Activated CD8-positive, alpha-beta T cell treated with anti-CD3 and anti-CD28 coated beads for 36 hours (primary cell): ENCODE measurements at places on chromosomes 3 and 15. TPM values are rescaled to one million over a fixed set of nuclear protein-coding genes. Genes with fewer than 3 reads are reported as not detected.

CTNNB1 gene
- total RNA-seq, result 104 TPM

SPESP1 gene
- total RNA-seq, result 0.18 TPM

GADL1 gene
- total RNA-seq, result not detected

POPDC2 gene
- 1.3 TPM for total RNA-seq

PP2D1 gene
- total RNA-seq, result not detected

ANKRD63 gene
- total RNA-seq, result not detected

GABRR3 gene
- total RNA-seq, result not detected

GOLGA6L24 gene
- total RNA-seq, result not detected

DNA sequence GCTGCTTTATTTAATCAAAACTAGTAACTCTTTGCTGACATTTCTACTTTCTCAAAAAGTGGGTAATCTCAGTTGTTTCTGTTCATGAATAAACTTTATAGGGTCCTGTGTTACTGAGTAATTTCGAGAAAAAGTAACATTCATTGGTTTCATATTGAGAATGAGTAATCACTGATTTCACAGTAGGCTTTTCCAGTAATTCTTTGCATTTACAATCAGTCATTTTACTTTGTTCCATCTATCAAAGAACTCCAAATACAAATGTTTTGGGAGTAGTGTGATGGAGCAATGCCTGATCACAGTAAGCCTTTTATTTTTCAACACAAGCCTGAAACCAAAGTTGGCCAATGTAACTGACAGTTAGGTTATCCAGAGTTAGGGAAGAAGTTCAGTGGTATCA, 353.6 kb downstream of the ULK4 start:
- no peaks in the 10 kb centered on the region for H3K36me3 ChIP-seq
- no peak overlapping the region for H3K27ac ChIP-seq
- no peaks in the 10 kb centered on the region for H3K27me3 ChIP-seq
- peaks cover 10% of the 10 kb centered on the region for H3K4me1 ChIP-seq

DNA sequence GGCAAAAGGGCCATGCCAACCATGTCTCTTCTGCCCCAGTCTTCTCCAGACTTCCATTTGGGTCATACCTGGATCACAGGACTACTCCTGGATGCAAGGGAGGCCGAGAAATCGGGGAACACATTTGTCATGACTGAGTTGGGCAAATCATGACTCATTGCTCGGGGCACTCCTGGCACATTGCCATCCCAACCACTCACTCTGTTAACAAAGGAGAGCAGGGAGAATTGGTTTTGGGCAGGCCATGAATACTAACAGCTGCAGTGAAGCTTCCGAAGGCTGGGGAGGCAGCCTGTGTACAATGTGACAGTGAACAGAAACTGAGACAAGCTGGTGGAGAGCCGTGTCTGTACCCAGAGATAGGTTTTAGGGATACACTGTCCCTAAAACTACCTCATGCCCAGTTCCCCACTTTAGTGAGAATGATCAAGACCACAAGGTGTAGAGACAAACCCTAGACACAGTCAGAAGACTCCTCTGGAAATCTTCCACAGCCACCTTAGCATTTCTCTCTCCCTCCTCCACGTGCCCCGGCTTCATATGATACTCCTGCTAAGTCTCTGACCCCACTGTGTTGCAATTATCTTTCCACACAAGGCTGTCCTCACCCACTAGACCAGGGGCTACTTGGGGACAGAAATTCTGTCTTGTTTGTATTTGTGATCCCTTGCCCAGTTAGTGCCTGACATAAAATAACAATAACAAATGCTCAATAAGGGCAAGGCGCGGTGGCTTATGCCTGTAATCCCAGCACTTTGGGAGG, 10.5 kb upstream of the BUB1B start:
- H3K27ac ChIP-seq, result no peak overlapping the region
- no peaks in the 10 kb centered on the region for H3K27me3 ChIP-seq
- H3K4me3 ChIP-seq, result no peak overlapping the region
- no peaks in the 10 kb centered on the region for H3K4me1 ChIP-seq
- H3K36me3 ChIP-seq, result no peaks in the 10 kb centered on the region

- no peak for DNase-seq
- H3K4me3 ChIP-seq, result no peak overlapping the region
- peak overlapping the region; percentile 79 for H3K27ac ChIP-seq
- H3K4me1 ChIP-seq, result peaks cover 71% of the 10 kb centered on the region
These were observed 19.5 kb downstream of the RYK start for GRCh38 chr3:134231131-134231530.

GRCh38 chr3:132966374-132966773, 71.8 kb upstream of the TMEM108 start:
- no peak overlapping the region for H3K27ac ChIP-seq
- no peaks in the 10 kb centered on the region for H3K27me3 ChIP-seq
- DNase-seq, result no peak
- no peaks in the 10 kb centered on the region for H3K4me1 ChIP-seq
- H3K4me3 ChIP-seq, result no peak overlapping the region

- H3K27ac ChIP-seq, result no peak overlapping the region
- H3K27me3 ChIP-seq, result no peaks in the 10 kb centered on the region
- H3K4me3 ChIP-seq, result no peak overlapping the region
- H3K36me3 ChIP-seq, result no peaks in the 10 kb centered on the region
These were observed 635.1 kb upstream of the AGTR1 start for GRCh38 chr3:148062590-148062989.

DNA sequence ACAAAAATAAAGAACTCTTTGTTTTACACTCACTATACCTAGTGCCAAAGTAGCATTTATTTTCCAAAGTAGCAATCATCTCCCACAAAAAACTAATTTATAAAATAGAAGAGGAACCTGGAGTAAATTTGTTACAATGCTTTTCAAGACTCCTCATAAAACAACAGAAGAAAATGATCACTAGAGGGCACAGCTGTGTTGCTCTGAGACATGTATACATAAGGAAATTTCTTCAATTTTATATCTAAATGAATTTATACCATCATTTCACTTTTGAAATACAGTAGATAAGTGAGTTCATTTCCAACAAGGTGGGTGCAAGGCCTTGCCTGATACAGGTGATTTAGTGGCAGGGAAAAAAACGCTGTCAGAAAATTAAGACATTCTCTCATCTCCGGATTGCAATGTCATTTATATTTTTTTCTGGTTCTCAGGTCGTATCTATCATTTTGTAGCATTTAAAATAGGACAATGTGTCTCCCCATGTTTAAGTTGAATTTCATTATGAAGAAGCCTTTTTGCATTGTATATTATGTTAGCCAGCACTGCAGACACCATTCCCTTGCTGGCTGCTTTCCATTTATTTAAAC, 25.3 kb upstream of the ARHGEF26 start:
- no peaks in the 10 kb centered on the region for H3K4me1 ChIP-seq
- H3K27me3 ChIP-seq, result peaks cover 2% of the 10 kb centered on the region
- no peak overlapping the region for H3K27ac ChIP-seq
- no peak overlapping the region for H3K4me3 ChIP-seq

DNA sequence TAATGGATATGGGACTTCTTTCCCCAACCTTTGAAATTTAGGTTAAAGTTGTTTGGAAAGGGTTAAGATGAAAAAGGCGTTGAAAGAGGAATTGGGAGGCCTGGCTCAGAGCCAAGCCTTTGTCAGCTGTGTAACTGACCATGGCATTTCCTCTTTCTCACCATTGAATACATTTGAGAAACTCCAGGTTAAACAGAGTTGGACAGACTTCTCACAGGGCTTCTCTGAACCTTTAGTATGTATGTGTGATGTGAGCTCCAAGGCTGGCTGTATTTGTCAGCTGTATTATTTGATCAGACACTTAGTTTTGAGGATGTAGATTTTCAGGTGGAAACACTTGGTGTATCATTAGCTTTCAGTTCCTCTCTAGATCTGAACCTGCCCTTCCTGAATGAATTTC, 136.4 kb upstream of the GOLGA6L4 start:
- no peaks in the 10 kb centered on the region for H3K36me3 ChIP-seq
- no peak overlapping the region for H3K4me3 ChIP-seq
- DNase-seq, result no peak
- H3K27ac ChIP-seq, result no peak overlapping the region
- H3K4me1 ChIP-seq, result no peaks in the 10 kb centered on the region

DNA sequence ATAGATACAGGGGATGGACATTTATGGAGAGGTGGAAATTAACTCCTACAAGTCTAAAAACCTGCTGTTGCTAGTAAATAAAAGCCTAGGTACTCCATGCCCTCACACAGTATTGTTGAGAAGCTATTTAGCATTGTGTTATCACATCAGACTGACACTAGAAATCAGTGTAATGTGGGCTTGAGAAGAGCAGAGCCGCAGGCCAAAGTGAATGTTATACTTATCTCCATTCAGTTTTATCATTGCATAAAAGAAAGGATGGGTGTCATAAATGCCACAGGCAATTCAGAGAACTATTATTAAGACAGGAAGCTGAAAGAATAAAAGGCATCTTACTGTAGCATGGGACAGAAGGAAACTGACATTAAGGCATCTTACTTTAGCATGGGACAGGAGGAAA, 13.7 kb upstream of the ISLR start:
- H3K36me3 ChIP-seq, result no peaks in the 10 kb centered on the region
- H3K4me1 ChIP-seq, result peaks cover 31% of the 10 kb centered on the region
- no peak overlapping the region for H3K4me3 ChIP-seq
- DNase-seq, result no peak

DNA sequence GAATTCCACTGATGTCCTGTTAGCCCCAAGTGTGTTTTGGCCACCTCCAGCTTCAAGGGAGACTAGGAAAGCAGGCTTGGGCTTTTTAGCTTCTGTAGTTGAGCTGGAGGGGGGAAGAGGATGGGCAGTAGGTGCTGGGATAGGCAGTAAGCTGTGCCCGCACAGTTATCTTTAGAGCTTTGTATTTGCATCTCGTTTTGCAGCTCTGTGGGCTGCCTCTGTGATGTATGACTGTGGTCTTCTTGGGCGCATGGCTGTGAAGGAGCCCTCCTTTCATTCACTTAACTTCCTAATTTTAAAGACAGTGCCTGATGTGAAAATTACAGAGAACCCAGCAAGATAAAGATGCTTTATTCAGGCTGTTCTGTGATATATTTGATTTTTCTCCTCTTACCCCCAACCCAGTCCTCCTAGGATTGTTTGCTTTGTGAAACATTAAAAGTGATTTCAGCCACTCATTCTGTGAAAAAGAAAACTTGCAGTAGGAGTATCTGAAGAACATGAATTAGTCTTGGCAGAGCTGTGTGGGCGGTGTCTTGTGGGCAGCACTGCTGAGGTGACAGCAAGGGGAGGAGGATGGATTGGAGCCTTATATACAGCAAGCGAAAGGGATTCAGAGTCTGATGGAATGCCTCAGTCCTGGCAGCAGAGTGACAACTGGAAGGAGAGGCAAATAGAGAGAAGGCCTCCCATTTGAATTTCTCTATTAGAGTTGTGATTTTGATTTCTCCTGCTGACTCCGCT, 74.3 kb downstream of the LARS2 start:
- H3K27me3 ChIP-seq, result no peaks in the 10 kb centered on the region
- peak; percentile 86 for DNase-seq
- peaks cover 34% of the 10 kb centered on the region for H3K4me1 ChIP-seq
